ENCODE measurements at places on chromosomes 3 and 15.

DNA sequence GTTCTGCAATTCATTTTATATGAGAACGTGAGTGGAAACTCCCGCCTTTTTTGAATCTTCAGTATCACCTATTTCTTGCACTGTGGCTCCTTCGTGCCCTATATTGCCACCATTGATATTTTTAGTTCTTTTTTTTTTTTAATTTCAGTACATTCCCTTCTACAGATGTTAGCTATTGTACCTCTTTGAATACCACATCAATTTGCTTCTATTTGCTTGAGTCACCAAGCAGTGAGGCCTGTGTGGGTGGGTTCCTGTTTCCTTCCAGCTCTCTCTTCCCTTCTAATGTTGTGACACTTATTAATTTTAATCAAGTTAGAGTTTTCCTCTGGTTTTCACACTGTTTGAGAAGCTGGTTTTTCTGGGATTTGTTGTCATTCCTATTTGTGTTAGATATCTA is 8.7 kb downstream of the HACD2 start:
- DNase-seq, result no peak

- DNase-seq, result no peak
These were observed 66.6 kb upstream of the PAQR5 start for GRCh38 chr15:69232144-69232543.

- no peak for DNase-seq
These were observed 15.9 kb downstream of the SEMA3G start for GRCh38 chr3:52429031-52429430.

GRCh38 chr3:111904376-111905241 is 45.5 kb downstream of the PHLDB2 start:
- DNase-seq, result no peak

Data from effector memory CD4-positive, alpha-beta T cell (primary cell).